Activated naive CD4-positive, alpha-beta T cell treated with anti-CD3 and anti-CD28 coated beads, Interleukin-2, amount 10 ng/mL, durations not matched to agents 7 days and 5 days (primary cell): ENCODE measurements at places on chromosomes 11 and 22.

GRCh38 chr22:23231471-23232093 lies 51.3 kb downstream of the BCR start:
- no peak for DNase-seq

GRCh38 chr22:36377022-36377631 lies 10.6 kb downstream of the MYH9 start:
- peak; percentile 62 for DNase-seq

DNA sequence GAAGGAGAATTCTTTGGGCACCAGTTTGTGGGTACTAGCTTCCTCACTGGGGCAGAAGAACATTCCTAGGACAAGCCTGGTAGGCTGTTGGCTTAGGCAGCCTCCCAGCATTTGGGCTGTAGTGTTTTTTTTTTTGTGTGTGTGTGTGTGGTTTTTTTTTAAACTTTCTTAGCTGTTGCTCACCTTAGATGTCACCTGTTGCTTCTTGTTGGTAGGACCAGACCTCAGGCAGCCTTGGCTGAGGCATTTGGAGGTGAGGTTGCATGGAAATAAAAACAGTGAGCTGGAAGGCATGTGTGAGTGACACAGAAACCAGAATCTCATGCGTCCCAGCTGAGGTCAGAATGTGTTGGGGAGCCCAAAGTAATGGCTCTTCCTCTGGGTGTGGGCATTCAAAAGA lies 21.3 kb downstream of the AMPD3 start:
- DNase-seq = no peak

DNA sequence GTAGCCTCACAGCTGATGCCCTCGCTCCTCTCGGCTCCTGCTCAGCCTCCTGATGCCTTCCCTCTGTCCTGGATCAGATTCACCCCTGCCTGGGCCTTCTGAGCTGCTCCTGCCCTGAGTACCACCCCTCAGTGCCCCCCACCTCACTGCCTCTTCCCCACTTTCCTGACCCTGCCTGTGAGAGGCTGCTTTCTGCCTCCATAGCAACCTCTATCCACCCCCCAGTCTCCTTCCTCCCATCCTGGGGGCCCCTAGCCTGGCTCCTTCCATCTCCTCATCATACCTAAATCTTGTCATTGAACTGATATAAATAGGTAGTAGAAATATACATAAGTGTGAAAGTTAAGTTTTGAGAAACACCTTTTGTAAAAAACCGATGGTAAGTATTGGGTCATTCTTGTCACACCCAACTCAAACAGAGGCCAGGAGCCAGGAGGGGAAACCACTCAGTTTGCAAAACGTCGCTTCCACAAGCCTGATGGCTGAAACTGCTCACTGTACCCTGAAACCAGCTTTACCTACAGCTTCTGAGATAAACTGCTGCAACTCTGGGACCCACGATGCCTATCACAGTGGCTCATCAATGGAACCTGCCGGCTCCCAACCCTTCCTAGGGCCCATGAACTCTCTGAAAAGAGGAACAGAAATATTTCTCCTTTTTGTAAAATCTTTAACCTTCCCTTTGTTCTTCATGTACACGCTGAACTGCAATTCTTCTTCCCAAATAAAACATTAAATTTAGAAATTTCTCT lies 4.8 kb upstream of the APOBEC3H start:
- no peak for DNase-seq

DNA sequence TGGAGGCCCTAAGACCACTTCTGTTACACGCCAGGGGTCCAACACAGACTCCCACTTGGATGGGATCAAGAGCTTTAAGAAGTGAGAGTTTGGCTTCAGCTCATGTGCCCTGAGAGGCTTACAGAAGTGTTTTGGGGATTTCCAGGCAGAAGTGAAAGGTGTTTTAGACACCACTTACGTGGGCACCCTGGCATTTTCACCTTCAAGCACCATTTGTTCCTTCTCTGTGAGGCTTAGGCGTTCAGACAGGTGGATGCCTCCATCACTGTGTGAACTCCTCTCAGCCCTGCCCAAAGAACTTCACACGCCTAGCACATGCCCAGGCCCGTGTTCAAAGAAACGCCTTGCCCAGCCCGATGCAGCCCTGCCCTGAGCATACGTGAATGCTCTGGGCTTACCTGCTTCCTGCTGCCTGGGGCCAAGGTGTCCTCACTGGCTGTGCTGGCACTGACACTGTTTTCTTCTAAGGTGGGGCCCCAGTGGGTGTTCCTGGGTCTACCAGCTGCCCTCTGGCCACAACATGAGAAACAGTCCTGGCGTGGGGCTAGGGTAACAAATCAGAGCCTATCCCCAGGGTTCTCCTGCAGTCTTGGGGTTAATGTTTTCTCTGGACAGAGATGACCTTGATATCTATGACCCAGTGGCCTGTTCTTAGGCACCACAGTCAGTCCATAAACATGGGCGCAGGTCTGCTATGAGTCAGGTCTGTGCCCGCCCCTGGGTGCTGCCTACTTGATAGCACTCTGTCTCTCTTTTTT lies 34.0 kb downstream of the AMPD3 start:
- no peak for DNase-seq

DNA sequence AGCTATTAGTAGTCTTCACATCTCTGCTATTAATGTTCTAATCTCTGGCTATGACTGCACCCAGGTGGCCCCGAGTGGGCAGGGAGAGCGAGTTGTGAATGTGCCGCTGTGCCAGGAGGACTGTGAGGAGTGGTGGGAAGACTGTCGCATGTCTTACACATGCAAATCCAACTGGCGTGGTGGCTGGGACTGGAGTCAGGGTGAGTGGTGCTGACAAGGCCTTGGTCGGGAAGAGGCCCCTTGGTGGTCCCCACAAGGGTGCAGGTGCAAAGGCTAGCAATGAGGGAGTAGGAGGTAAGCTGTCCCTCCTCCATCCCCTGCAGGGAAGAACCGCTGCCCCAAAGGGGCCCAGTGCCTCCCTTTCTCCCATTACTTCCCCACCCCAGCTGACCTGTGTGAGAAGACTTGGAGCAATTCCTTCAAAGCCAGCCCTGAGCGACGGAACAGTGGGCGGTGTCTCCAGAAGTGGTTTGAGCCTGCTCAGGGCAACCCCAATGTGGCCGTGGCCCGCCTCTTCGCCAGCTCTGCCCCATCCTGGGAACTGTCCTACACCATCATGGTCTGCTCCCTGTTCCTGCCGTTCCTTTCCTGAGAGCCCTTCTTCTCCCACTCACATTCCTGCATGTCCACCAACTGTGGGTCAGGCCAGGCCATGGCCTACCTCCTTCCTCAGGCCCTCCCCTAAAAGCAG lies 2.9 kb downstream of the IZUMO1R start:
- DNase-seq = no peak

DNA sequence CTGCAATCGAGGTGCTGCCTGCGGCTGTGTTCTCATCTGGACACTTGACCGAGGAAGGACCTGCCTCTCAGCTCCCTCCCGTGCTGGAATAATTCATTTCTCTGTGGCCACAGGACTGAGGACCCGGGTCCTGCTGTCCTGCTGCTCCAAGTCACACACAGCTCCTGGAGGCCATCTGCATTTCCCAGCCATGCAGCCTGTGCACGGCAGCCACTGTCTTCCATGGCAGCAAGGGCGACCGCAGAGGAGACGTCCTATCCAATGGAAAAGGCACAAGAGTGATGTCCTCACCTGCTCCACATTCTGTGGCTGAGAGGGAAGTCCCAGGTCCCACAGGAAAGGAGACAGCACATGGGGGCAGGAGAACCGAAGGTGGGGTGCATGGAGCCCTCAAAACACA lies 495.8 kb downstream of the BRD1 start:
- DNase-seq = no peak

DNA sequence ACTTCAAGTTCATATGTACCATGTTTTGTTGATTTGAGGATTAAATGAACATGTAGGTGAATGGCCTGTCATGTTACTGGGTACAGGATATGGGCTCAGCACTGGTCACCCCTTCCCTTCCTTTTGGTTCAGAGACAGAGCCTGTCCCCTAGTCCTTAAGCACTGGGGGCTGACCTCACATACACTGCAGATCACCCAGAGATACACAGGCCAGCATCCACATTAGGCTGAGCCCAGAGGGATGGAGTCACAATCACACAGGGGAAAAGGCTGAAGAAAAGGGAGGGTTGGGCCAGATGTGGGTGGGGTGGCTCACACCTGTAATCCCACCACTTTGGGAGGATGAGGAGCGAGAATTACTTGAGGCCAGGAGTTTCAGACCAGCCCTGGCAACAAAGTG lies 62.3 kb downstream of the IGLL5 start:
- no peak for DNase-seq

DNA sequence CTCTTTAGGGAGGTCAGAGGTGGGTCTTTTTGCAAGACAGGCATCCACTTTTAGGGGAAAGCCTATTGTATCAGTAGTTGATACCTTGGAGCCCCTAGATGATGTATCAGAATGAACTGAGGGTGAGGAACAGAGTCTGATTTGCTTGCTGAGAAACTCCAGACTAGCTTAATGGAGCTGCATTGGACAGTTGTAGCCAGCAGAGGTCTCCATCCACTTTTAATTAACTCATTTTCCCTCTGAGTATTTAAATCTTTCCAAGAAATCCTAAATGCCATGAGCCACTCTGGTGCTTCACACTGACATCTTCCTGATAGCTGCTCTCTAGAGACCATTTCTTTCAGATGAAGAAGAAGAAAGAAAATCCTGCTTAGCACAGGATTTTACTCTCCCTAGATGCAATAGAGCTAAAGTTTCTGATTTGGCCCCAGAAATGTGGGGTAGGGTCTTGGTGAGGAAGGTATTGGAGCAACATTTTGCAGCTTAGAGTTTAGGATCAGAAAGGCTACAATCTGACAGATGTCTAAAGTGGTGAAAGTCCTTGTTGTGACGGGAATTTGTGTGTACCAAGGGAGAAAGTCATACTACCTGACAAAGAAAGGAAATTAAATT lies 38.0 kb downstream of the EXT2 start:
- no peak for DNase-seq

- no peak for DNase-seq
Observed at GRCh38 chr11:116540645-116541304, 232.0 kb downstream of the BUD13 start.

DNA sequence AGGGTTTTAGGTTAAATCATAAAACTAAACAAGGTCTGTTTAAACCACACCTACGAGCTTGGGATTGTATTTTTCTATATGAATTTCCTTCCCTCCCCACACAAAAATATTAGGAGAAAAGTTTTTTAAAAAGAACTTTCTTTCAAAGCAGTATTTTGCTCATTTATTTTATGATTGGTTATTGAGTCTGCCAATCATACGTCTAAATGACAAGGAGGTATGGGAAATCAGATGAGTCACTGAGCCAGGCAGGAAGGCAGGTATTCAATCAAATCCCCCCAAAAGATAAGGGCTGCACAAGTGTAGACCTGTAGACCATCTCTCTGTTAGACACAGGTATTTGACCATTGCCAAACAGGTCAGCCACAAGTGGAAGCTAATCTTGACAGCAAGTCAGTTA lies 440.1 kb upstream of the CCDC90B start:
- no peak for DNase-seq

GRCh38 chr11:100810146-100810545 lies 123.1 kb downstream of the ARHGAP42 start:
- DNase-seq = no peak

DNA sequence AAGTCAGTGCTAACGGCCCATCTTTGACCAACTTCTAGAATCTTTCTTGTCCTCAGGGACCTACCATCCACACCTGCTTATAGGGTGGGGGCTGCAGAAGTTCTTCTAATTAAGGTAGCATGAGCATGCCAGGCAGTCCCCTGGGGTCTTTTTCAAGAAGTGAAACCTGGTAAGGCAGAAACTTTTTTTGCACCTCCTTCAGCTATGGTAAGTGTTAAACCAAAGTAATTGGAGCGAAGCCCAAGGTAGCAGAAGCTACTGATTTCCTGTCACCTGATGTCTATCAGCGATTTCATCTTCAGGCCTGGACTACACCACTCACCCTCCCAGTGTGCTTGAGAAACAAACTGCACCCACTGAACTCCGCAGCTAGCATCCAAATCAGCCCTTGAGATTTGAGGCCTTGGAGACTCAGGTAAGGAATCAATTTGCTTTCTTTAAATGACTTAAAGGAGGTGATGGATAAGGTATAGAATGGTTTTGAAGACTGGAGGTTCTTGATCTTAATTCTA lies at the start of gene MS4A1:
Gene MS4A1 (plus strand): TSS at position 317 of the 512 bp plus-strand sequence. CDS start 6,528 bp downstream, outside the sequence.
- DNase-seq = no peak

DNA sequence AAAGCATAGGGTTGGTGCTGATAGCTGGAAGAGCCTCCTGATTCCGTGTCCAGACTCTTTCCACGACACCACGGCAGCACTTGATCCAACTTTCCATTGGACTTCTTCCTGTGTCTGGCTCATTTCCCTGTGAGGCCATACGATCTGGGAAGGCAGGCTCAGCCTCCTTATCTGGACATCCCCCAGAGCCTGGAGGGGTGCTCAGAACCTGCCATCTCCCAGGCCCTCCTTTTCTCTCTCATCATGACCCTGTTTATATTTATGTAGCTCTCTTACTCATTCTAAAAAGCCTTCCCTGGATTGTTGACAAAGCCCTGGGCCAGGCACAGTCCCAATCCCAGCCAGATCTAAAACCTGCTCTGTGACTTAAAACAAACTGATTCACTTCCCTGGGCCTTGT lies 7.8 kb upstream of the BCL9L start:
- DNase-seq = no peak

DNA sequence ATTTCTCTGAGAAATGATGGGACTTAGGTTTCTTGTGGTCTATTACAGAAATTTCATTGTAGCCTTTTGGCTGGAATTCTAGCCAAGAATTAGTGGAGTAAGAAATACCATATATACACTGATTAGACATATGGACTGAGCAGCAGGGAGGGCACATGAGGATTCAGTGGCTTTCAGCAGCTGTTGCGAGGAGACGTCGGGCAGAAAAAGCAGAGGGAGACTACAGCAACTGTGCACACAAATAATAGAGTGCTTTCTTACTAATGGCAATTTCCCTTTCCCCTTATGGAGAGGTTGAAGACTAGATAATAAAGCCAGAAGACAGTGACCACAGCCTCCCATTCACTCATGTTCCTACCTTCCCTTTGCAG lies 35.4 kb upstream of the CCDC34 start:
- DNase-seq = no peak

DNA sequence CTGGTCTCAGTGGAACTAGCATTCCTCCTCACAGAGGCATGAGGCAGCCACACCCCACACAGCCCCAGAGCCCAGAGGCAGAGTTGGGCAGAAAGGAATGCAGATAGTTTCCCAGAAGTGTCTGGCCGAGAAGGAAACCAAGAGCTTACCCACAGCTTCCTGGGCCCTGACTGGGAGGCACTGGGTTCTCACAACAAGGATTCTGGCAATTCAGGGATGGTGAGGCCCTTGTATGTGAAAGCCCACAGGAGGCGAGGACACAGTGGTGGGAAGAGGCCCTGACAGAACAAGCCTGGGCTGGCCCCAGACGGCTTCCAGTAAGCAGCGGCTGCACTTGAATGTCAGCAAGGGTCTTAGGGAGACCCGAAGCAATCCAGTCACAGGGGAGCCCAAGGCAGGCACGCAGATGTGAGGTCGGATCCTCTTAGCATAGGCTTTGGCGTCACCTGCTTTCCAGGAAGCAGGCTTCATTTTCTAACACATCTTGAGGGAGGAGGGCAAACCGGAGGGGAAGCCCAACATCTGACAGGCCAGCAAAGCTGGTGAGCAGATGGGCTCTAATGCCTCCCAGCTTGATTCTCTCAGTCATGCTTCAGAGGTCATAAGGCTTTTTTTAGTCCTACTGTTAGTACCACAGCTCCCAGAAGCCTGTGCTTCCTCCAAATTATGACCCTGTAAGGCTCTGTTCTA lies 78.3 kb upstream of the AKIP1 start:
- DNase-seq = peak; percentile 47

GRCh38 chr11:73141309-73142127 lies 600 bp downstream of the FCHSD2 start:
- DNase-seq = peak; percentile 76

- peak; percentile 94 for DNase-seq
Observed at GRCh38 chr22:45309422-45310227, at the start of gene FAM118A. FAM118A (plus strand) TSS chr22:45309934; CDS start chr22:45322380, 12,446 bp downstream.
